ENCODE measurements at places on chromosomes 3 and 15.
A peak's percentile ranks its signal among the peaks of the same experiment; 100 is the strongest.

GRCh38 chr15:84023636-84024035 is 211.9 kb upstream of the GOLGA6L4 start:
- DNase-seq, result no peak

DNA sequence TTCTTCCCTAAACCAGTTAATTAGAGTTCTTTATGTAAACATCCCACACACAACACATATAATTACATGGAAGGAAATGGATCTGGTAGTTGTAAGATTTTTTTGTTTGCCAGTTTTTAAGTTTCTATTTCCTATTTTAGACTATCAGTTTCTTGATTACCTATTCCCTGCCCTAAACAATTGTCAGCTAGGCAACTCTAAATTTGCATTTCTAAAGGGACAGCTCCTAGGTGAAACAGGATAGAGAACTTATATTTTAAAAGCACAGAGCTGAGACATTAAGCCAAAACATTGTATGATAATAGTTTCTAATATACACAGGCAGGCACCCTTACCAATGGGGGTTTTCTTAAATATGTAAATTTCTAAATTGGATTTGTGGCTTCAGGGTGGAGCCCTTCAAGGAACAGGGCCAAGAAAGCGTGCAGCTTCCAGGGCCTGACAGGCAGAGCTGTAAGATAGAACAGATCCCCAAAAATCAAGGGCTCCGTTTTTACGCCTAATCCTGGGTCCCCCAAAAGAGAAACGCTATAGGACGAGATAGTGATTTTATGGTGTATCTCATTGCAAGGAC is 8.9 kb downstream of the LEKR1 start:
- DNase-seq, result no peak

DNA sequence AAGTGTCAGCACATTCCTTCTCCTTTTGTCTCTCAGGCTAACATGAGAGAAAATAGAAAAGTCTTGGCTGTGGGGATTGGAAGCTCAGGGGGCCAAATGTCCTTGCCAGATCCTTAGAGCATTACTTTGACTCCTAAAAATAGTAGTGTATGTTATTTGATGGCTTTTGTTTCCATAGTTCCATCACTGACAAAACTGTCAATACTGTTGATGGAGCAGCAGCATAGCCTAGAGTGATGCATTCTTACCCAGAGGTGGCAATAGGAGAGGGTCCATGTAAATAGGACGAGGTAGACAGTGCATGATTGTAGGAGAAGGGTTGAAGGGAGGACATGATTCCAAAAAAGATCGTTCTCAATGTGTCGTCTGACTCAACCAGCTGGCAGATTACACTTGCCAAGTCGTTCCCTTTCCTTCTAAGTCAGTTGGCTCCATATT is 282.7 kb upstream of the TPRG1 start:
- DNase-seq, result no peak

- no peak for DNase-seq
Measured at GRCh38 chr15:93837450-93837849, 393.9 kb upstream of the MCTP2 start.

GRCh38 chr3:40143283-40144090 is 166.0 kb upstream of the EIF1B start:
- no peak for DNase-seq

DNA sequence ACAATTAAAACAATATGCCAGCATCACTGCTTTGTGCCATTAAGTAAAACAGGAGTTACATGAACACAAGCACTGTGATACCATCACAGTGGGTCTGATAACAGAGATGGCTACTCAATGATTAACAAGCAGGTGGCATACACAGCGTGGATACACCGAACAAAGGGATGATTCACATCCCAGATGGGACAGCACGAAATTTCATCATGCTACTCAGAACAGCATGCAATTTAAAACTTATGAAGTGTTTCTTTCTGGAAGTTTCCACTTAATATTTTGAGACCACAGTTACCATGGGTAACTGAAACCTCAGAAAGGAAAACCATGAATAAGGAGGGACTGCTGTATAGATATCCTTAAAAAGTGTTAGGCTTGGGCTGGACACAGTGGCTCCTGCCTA is 44.5 kb downstream of the SLC24A1 start:
- peak; percentile 66 for DNase-seq

GRCh38 chr3:165839296-165840076 is 2.3 kb upstream of the BCHE start:
- DNase-seq, result no peak

DNA sequence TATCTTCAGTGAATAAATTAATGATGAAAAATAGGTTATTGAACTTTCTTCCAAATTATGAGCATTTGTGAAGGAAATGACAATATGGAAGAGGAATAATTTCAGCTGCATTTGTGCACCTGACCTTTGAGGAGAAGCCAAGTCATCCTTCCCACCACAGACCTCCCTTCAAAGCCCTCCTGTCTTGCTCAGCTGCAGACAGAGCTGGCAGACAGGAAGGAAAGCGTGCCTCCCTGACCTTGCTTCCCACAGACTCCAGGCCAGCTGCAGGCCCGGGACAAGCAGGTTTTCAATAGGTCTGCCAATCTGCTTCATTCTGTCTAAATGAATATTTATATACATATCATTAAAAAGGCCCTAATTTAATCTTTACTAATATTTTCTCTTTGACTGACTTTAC is 152.9 kb upstream of the RBMS3 start:
- DNase-seq, result no peak

GRCh38 chr3:156516961-156517360 is 38.0 kb downstream of the SSR3 start:
- no peak for DNase-seq

DNA sequence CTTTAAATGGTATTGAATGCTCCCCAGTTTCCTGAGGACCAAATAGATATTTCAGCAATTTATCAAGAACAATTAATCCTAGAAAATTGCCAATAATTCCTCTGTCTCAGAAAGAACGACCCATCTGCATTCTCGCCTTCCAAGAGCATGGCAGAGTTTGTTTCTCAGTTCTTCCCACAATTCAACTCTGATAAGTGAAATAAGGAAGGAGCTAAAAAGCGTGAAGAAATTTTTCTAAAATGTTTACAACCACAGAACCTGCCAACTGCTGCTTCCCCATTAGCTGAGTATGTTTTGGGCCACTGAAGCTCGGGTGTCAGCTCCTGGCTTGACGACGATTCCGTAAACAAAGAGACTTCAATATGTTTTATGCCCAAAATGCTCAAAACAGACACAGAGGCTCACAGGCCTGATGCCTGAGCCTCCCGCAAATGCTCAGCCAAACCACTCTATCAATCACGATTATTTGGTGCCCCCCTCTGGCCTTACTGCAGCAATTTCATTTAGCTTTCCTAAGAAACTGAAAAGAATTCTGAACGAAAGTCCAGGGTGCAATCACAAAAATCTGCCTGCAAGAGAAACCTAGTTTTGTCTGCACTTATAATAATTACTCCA is 259.2 kb upstream of the CCDC54 start:
- peak; percentile 74 for DNase-seq

- no peak for DNase-seq
Measured at GRCh38 chr15:69592954-69593353, 140.3 kb downstream of the RPLP1 start.

DNA sequence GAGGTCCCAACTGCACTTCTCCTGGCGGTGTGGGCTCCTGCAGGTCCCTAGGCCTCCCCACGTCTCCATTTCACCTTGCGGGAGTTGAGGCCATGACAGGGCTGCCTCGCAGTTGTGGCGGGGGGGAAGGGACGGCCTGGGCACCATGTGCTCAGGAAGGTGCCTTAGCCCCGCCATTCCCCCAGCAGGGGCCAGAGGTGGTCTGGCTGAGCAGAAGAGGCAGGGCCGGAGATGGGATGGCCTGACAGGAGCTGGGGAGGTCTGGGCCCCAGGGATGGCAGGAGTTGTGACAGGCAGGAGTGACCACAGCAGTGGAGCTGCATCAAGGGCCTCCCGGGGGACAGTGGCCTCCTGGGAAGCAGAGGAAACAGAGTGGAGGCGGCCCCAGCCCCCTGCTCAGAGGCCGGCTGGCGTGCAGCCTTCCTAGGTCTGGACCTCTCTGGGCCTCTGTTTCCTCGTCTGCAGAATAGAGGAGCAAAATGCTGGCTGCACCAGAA is 18.7 kb upstream of the KLF15 start:
- DNase-seq, result no peak

GRCh38 chr3:83002869-83003445 is 1241.5 kb upstream of the GBE1 start:
- DNase-seq, result no peak

DNA sequence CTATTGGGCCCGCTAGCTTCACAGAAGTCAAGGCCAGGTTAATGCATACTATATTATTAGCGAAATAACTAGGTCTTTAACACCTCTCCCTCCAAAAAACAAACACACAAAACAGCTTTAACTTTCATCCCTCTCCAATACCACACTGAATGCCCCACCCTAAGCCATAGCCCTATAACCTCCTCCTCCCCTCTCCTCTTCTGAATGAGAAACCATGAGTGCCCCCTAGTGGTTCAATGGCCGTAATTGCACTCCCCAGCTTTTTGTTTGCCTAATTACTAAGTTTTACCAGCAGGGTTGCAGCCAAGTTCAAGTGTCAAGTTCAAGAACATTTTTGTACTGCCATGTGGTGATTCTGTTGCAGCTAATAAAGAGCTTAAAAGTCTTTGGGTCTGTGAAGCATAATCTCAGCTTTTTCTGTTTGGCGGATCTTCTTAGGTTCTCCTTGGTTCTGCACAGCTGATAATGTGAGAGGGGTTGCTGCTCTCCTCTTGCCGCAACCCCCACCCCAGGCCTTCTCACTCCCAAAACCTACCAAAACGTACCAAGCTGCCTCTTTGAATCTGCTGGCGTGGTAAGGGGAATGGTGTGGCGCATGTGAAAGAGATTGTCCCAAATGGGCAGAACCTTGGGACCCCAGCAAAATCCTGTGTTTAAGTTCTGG is 57.9 kb downstream of the RPL22L1 start:
- DNase-seq, result peak; percentile 80

DNA sequence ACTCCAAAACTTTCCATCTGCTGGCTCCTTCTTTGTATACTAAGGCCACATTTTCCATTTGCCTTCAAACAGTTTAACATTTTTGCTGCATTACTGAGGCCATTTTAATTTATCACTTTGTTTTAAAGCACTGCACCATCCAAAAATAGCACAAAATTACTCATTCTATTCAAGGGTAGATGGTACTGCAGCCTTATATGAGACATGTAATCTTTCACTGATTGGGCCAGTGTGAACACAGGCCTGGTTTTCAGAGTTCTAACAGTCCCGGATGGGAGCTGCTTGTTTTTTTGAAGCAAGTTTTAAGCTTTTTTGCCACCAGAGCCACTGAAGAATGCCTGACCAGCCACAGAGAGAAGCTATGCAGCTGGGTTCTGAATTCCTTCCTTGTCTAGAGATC is 172.3 kb upstream of the TSC22D2 start:
- DNase-seq, result peak; percentile 31

DNA sequence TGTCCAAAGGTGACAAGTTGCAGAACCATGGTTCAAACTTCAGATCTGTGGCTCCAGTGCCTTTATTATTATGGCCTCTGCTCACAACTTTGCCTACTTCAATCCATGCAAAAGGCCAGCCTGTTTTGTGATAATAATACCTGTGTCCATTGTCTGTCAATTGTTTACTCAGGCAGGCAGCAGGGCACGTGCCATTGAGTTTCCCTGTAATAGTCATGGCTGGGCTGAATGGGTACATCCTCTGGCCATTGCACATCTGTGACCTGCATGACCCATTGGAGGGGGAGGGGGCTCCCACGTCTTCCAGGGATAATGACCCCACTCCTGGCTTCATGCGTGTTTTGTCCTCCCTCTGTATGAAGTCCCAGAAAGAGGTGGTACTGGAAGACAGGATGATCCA is 215.4 kb downstream of the SSR3 start:
- no peak for DNase-seq

DNA sequence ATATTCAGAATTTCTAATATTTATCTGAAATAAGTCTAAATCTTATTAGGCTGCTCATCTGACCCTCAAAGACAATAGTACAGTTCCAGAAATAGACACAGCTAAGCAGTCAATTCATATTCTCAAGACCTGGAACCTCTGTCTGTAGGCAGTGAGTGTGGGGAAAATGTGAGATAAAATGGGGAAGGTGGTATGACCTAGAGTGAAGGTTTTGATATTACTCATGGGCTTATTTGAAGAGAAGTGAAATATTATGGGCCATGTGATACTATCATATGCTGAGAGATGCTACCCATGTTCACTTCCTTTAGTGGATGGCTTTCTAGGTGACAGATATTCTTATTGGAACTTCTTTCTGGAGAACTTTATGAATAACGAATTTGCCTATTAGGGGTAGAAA is 33.5 kb downstream of the TGFBR2 start:
- DNase-seq, result no peak

DNA sequence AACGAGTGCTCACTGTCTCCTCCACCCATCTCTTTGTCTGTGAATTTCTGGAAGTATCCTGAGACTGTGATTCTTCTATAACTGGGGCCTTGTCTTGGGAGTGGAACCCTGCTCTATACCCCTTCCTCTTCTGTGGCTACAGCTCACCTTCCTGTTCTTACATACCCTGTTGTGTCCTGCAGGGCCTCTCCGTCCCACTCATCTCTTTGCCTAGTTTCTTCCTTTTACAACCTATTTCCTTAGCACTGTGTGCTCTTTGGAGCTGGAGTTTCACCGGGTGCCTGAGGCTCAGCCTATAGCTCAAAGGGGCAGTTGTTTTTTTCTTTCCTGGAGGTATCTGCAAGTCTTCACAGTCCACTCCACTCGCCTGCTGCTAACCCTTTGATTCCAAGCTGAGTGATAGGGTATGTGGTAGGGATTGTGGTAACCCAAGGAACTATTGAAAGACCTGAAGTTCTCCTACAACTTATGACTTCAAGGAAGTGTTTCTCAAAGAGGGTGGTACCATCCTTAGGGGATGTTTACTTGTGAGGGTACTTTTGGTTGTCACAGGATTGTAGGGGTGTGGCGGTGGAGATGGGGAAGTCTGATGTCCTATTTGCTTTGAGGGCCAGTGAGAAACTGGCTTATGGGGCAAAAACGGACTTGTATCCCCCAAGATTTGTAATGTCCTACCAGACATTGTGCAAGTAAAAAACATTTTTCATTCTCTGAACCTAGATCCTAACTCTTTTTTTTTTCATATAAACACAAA is 66.6 kb upstream of the ARL8B start:
- DNase-seq, result no peak

- no peak for DNase-seq
Measured at GRCh38 chr3:45693941-45694521, 4.8 kb downstream of the SACM1L start.

DNA sequence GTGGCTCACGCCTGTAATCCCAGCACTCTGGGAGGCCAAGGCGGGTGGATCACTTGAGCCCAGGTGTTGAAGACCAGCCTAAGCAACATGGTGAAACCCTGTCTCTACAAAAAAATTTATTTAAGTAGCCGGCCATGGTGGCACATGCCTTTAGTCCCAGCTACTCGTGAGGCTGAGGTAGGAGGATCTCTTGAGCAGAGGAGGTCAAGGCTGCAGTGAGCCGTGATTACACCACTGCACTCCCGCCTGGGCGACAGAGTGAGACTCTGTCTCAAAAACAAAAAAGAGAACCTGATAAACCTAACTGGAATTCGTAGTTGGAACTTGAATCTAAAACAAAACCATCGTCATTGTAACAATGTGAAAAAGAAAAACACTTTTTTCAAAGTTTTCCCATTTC is 57.1 kb downstream of the TCAIM start:
- no peak for DNase-seq

- DNase-seq, result no peak
Measured at GRCh38 chr3:161989012-161989411, 492.4 kb downstream of the OTOL1 start.
